ENCODE measurements at places on chromosomes 2 and 18.
A peak's percentile ranks its signal among the peaks of the same experiment; 100 is the strongest.

GRCh38 chr2:104901037-104901881 lies 47.3 kb downstream of the POU3F3 start:
- DNase-seq = no peak

DNA sequence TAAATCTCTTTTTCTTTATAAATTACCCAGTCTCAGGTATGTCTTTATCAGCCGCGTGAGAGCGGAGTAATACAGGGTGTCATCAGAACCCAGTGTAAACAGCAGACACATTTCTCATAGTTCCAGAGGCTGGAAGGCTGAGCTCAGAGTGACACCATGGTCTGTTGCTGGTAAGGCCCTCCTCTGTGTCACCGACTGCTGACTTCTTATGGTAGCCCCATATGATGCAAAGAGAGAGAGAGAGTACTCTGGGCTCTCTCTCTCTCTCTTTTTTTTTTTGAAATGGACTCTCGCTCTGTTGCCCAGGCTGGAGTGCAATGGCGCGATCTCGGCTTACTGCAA lies 60.0 kb downstream of the SNORC start:
- no peak for DNase-seq

DNA sequence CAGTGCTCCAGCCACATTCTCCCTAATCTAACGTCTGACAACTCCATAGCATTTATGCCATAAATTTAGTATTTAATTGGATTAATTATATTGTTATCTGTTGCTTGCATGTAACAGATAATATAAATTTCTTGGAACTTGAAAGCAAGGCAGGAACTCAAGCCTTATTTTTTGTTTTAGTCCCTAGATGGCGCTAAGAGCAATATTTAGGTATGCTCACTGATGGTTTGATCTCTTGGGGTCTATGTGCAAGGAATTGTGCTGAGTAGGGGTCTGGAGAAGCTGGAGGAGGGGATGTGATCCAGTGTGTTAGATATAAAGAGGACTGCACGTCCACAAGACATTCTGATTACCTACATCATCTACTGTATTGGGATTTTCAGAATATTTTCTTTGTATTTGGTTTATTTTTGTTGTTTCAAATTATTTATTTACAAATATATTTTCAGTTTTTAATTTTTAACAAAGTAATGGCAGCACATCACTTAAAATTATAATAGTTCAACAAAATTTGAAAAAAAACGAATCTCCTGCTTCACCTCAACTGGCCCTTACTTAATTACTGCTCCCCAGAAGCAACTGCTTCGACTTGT lies 32.8 kb downstream of the KATNAL2 start:
- no peak for DNase-seq

GRCh38 chr2:234606896-234607295 lies 110.0 kb upstream of the ARL4C start:
- no peak for DNase-seq

DNA sequence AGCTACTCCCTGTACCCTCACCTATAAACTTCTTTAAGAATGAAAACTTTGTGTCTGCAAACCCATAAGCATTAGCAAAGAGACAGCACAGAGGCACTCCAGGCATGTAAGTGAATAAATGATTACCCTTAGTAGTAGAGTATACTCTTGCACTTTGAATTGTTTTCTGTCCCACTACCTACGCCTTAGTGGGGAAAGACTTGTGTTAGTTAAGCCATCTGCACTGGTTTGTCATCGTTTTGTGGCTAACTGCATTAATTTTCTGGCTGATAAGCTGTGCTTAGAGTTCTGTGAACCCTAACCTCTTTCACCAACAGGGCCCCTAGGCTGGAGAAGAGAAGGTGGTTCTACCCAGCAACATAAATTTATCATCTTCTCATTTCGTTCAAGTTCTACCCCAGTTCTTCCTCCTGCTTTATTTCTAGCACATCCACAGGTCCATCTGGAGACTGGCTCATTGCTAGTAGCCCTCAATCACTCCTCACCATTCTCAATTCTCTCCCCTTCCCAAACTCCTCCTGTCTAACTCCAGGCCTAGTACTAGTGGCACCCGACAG lies 710 bp downstream of the LMAN2L start:
- DNase-seq = no peak

GRCh38 chr2:235719146-235719942 lies 225.5 kb downstream of the AGAP1 start:
- DNase-seq = no peak

DNA sequence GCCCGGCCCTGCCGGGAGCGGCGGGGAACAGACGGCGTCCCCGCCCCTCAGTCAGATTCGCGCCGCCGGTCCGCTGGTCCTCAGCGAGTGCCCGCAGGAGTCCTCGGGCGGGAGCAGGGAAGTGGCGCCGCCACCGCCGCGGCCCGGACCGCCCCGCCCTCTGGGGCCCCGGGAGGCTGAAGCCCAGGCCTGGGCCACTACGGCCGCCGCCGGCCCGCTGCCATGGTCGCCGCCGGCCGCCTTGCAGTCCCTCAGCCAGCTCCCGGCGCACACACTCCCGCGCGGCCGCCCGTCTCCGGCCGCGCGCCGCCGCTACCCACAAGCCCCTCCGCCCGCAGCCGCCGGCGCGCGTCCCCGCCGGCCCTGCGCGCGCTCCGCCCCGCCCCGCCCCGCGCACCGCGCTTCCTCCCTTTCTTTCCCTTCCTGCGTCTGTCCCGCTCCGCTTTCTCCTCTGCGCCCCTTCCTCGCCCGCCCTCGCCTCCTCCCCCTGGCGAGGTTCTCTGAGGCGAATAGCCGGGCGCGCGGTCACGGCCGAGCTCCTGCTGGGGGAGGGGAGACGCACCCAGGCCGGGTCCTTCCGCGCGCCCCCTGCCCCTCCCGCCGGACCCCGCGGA lies at the start of gene ROCK2:
ROCK2 (minus strand) TSS at position 295 of the 614 bp plus-strand sequence. CDS start 500 bp downstream, outside the sequence.
- DNase-seq = peak; percentile 63
